ENCODE measurements at places on chromosomes 5 and 9.

GRCh38 chr5:4947893-4948536 is 192.1 kb upstream of the ADAMTS16 start:
- no peak for DNase-seq

GRCh38 chr9:101455656-101456240 is 20.2 kb upstream of the ALDOB start:
- DNase-seq, result no peak

DNA sequence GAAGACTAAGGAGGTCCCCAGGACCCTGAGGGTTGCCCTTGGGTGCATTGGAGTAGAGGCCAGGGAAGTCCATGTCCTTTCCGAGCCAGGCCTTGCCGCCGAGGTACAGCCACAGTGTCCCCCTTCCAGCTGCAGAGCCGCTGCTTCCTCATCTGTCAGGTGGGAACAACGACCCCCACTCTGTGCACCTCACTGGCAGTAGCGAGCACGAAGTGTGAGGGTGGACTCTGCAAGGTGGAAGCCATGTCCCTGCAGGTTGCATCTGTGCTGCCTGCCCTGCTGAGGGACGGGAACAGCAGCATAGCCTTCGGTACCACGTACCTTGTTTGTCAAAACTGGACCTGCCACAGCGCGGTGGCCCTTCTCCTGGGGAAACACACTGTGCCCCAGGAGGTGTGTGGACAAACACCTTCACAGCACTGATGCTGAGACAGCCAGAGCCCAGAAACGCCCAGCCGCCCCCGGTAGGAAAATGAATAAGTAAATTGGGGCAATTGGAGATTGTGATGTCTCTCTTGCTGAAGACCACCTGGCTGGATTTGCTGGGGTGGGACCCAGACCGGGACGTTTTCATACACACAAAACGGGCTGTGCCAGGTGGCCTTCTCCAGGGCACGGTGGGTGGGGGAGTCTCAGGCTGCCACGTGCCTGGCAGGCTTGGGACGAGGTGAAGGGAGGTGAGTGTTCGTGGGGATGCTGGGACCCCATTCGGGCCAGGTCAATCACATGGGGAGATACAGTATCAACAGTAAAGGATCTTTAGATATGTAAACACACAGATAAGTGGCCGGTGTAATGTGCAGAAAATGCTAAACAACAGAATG is 157.3 kb downstream of the RXRA start:
- no peak for DNase-seq

- DNase-seq, result peak; percentile 60
Measured at GRCh38 chr5:67181648-67182221, 14.9 kb downstream of the CD180 start.

DNA sequence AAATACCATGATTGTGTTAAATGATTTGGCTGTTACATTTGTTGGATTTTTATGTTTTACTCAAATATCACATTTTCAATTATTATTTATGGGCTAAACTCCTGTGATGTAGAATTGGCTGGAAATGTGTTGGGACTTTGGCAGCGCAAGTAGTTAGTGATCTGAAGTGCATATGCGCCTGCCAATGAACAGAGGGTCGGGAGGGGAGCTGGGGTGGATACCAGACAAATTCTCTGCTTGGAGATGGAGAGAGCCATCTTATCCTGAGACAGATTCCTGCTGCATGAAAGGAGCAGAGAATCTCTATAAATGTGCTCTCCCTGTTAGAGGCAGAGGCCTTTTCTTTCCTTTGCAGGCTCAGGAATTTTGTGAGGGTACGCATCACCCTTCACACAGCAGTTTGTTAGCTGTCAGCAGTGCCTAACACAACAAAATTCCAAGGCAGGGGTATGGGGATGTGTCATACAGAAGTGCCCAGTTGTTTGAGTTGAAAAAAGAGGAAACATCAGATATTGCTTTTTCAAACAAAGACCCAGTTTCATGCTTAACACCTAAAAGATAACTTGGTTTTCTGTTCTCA is 489.1 kb downstream of the CSNK1G3 start:
- DNase-seq, result no peak

DNA sequence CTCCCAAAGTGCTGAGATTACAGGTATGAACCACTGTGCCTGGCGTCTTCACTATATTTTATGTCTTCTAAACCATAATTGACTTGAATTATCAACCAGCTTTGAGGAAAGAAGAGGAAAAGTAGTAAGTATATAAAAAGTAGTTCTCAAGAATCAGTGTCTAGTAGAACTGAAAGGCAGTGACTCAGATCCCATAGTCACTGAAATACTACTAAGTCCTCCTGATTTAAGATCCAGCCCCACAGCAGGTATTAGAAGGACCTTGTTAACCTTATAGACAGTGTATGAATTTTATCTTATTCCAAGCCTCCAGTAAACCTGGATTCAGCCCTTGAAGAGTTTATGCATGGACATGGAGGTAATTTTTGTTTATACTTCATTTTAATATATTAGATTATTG is 31.5 kb downstream of the LNPEP start:
- DNase-seq, result no peak

DNA sequence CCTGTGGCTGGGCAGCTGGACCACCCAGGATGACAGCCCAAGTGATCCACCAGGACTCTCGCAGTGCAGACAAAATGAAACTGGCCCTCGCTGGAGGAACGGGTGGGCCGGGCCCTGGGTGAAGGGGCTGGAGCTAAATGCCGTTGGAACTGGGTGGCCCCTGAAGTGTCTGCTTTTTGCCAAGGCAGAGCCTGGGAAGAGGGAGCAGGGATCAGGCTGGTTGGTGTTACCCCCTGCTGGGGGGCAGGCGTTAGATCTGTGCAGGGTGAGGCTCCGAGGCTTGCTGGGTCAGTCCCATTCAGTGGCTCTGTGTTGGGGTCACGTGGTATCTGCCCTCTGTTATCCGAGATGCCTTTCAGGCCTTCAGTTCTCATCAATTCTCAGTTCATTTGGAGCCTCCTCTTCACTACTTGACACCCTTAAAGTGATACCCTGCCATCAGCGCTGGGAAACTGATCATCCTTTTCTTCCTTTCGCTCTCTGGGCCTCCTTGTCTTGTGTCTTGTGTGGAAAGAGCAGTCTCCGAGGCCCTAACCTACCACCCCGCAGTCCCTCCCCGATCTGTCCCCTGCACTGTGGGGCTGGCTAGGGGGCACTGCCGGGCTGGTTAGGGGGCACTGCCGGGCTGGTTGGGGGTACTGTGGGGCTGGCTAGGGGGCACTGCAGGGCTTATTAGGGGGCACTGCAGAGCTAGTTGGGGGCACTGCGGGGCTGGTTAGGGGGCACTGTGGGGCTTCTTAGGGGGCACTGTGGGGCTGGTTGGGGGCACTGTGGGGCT is 37.3 kb downstream of the COL5A1 start:
- no peak for DNase-seq

DNA sequence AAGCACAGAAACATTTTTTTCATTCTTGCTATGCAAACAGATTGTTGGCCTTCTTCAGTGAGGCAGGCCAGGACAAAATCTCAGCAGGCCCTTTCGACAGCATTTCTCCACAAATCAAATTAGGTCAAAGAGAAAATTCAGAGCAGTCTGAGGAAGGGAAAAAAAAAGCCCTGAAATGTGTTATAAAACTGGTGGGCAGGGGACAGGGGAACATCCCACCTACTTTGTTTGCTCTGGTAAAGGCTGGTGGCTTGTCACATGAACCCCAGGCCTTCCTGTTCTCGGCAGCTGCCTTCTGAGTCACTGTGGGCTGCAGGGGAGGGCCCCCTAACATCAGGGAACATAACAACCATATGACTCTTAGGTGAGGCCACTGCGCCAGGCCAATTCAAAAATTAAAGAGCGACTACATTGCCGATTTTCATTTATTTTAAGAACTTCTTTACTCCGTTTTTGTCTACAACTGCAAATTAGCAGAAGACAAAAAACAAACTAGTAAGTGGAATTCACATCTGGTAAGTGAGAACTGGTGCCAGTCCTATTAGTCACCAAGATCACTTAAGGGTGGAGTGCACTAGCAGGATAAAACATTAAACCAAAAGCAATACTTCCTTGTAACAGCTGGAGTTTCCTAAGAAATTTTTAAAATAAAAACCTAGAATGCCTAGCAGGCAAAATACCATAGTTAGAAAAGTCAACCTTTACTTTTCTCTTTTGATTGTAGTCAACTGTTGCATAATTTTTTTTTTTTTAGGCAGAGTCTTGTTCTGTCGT is 46.2 kb upstream of the DENND4C start:
- peak; percentile 78 for DNase-seq

DNA sequence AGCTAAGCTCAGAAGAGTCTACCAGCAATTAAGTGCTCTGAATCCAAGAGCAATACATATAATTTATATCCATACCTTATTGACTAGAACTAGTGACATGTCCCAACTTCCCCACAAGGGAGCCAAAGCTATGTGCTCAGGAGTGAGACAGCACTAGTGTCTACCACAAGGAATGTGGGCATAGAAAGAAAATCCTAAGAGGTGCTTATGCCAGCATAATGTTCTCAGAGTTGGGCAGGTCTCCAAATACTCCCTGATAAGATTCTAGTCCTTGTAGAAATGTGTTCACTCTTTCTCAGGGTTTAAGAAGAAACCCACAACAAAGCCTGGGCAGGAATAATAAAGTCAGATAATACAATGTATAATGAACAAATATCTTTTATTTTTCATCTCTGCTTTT is 275.1 kb downstream of the BRINP1 start:
- DNase-seq, result no peak

DNA sequence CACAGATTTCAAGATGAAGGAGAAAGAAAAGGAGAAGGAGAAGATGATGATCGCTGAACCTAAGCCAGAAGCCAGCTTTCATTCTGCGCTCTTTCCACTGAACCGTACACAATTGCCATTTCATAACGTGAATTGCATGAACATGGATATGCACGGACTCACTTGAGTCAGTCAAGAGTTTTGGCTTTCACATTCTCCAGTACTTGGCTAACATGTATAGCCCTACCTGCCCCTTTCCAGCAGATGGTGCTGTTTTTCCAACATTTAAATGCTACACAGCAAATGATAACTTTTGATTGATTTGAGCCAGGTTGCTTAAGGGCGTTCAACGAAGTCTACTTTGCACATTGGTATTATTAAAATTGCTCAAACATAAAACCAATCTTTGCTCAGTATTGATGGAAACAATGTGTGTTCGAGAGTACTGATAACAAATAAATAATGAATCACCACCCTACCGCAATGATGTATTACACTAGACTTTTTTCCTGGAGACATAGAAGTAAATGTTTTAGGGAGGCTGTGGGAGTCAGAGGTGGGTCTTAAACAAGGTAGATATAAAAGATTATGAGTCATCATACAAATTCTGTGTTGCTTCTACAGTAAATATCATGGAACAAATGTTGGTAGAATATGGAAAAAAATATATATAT is 196.4 kb downstream of the TRPM3 start:
- peak; percentile 11 for DNase-seq

DNA sequence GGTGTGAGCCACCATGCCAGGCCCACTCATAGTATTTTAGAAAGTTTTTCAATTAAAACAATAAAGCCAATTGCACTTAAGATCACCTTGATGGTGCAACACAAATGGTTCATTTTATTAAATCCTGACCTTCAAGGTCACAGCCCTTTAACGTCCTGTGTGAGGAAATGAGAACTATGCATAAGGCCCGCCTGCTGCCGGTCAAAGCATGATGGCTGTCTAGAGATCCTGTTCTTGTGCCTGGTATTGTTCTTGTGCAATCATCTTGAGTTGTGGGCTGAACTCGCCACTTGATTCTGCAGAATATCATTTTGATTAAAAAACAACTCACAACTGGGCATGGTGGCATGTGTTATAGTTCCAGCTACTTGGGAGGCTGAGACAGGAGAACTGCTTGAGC is 43.6 kb upstream of the FBXW11 start:
- DNase-seq, result no peak

- DNase-seq, result no peak
Measured at GRCh38 chr5:67478337-67478736, 281.7 kb upstream of the CD180 start.

Data from GDM1 (cell line).